ENCODE measurements at places on chromosomes 1 and 21.
A peak's percentile ranks its signal among the peaks of the same experiment; 100 is the strongest.

DNA sequence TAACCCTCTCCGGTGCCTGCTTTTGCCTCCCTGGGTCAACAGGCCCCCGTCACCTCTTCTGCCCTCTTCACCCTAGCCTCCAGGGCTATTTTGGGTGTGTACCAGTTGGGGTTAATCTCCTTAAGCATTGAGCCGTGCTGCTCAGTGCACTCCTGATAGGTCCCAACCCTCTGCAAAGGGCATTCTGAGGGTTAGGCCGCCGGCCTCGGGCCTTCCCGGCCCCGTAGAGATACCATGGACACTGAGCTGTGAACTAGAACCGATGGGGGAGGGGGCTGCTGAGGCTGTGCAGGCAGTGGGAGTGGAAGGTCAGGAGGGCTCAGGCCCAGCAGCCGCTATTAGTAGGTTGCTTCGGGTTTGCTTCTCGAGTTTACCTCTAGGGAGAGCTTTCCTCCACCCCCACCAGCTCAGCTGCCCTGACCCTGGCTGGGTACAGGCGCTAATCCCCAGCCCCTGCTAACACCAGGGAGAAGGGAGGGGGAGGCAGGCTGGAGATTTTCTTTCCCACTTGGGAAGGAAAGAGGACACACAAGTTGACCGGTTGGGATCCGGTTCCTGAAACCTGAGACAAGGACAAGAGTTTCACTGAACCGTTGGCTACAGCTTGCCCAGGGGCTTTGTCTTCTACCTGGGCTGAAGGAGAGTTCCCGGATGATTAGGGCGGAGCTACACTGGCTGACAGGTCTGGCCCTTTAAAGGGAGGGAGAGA, 4.8 kb downstream of the LMOD1 start:
- H3K4me3 ChIP-seq = no peak overlapping the region
- no peak for DNase-seq
- H3K27me3 ChIP-seq = peaks cover 8% of the 10 kb centered on the region
- no peaks in the 10 kb centered on the region for H3K36me3 ChIP-seq

- H3K27ac ChIP-seq = peak overlapping the region; percentile 94
- H3K27me3 ChIP-seq = no peaks in the 10 kb centered on the region
- no peaks in the 10 kb centered on the region for H3K36me3 ChIP-seq
Measured at GRCh38 chr1:10635992-10636391, 160.5 kb downstream of the CASZ1 start.

DNA sequence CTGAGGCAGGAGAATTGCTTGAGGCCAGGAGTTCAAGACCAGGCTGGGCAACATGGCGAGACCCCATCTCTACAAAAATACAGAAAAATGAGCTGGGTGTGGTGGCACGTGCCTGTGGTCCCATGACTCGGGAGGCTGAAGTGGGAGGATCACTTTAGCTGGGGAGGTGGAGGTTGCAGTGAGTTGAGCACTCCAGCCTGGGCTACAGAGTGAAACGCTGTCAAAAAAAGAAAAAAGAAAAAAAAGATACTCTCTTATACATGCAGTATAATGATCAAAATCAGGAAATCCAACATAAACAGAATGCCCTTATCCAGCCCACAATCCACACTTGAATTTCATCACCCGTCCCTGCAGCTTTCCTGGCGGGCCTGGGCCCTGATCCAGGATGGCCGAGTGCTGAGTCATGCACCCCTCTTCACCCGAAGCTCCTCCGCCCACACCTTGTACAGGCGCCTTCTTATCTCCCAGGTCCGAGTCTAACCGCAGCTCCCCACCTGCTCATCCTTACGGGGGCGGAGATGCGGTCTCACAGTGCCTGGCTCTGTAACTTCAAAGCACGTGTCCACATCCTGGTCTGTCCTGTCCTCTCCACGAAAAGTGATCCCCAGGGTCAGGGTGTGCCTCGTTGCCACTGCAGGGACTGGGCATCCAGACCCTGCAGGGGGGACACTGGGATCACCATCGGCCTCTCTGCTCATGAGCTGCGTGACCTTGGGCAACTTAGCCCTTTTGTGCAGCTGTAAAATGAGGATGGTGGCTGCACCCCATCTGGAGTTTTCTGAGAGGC, 120.2 kb upstream of the SLC45A1 start:
- H3K36me3 ChIP-seq = no peaks in the 10 kb centered on the region
- no peaks in the 10 kb centered on the region for H3K27me3 ChIP-seq
- peak overlapping the region; percentile 61 for H3K27ac ChIP-seq

DNA sequence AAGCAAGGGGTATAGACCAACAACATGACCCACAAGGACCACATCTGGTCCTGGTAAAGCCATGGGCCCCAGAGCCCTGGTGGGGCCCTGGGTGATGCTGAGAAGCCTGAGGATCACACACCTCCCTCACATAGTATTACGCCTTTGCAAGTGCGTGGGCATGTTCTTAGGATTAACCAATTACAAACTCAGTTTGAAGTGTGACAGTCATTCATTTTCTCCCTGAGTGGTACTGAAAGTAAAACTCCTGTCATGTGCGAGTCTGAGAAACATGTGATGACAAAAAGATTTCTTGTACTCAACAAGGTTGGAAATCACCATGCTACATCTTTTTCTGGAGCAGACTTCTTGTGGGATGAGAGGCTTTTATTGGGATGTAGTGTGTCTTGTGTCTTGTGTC, 315.3 kb upstream of the DUSP10 start:
- no peak overlapping the region for H3K4me3 ChIP-seq
- no peaks in the 10 kb centered on the region for H3K4me1 ChIP-seq
- H3K27me3 ChIP-seq = no peaks in the 10 kb centered on the region
- DNase-seq = no peak
- no peaks in the 10 kb centered on the region for H3K36me3 ChIP-seq

- H3K4me3 ChIP-seq = no peak overlapping the region
- no peaks in the 10 kb centered on the region for H3K4me1 ChIP-seq
- H3K36me3 ChIP-seq = no peaks in the 10 kb centered on the region
- no peaks in the 10 kb centered on the region for H3K27me3 ChIP-seq
- no peak overlapping the region for H3K27ac ChIP-seq
Measured at GRCh38 chr1:5601516-5601915, 390.7 kb downstream of the NPHP4 start.

DNA sequence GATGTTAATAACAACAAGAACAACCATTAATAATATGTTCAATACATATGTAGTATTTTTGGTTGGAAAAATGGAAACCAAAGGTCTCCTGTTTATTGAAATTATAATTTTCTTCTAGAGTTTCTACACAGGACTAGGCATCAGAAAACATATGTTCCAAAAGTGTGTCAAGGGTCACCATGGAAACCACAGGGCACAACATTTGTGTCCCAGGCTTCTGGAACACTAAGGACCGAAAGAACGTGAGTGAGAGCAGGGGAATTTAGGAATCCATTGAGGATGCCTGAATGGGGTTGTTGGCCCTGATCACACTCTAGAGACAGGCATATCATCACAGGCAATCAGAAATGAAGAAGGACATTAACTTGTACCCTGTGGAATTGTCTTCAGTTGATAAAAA, 7.5 kb upstream of the CDC14A start:
- no peaks in the 10 kb centered on the region for H3K27me3 ChIP-seq
- no peak overlapping the region for H3K4me3 ChIP-seq
- no peaks in the 10 kb centered on the region for H3K36me3 ChIP-seq

DNA sequence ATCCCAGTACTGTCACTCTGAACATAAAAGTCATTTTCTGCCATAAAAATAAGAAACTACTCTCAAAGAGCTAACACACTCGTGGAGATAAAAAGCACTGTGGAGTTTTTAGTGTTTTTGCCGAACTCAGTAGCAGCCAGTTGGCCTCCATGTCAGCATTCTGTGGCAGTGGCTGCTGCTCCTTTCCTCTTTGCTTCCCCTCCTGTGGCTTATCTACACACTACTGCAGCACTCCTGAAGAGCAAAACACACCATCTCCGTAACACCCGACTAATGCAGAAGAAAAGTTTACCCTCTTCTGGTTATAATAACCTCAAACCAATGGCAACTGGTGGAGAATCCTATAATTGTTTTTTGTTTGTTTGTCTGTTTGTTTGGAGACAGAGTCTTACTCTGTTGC, 44.9 kb downstream of the RAB3GAP2 start:
- H3K36me3 ChIP-seq = no peaks in the 10 kb centered on the region
- H3K4me3 ChIP-seq = no peak overlapping the region
- no peaks in the 10 kb centered on the region for H3K4me1 ChIP-seq

Data from RWPE2 (cell line).